Cardiac septum (tissue), 1 donor: ENCODE measurements at places on chromosomes 7 and 10. TPM values are rescaled to one million over a fixed set of nuclear protein-coding genes. Genes with fewer than 3 reads are reported as not detected.

The KIFBP gene
- total RNA-seq, result 54.9 TPM

The SEMA3D gene
- total RNA-seq, result 1.9 TPM

The OR2A1 gene
- 0.19 TPM for total RNA-seq

The ENTPD1 gene
- total RNA-seq, result 14.7 TPM

The OR6B1 gene
- not detected for total RNA-seq

The SLF2 gene
- 22.8 TPM for total RNA-seq

The GBX1 gene
- total RNA-seq, result 0.57 TPM

The ZNF467 gene
- 7.0 TPM for total RNA-seq

The PDE6C gene
- total RNA-seq, result not detected

The HPSE2 gene
- total RNA-seq, result 0.16 TPM

The TMEM140 gene
- total RNA-seq, result 15.2 TPM

The MMD2 gene
- total RNA-seq, result not detected

The SPDYE11 gene
- not detected for total RNA-seq

The PRSS1 gene
- not detected for total RNA-seq

The ZNF804B gene
- 0.05 TPM for total RNA-seq

The SPDYE1 gene
- total RNA-seq, result 0.13 TPM

The AKR1C2 gene
- total RNA-seq, result 8.5 TPM

The ALOX5 gene
- total RNA-seq, result 4.9 TPM

The LRRC4 gene
- total RNA-seq, result 3.7 TPM

The SGPL1 gene
- total RNA-seq, result 17.3 TPM

The AGAP5 gene
- total RNA-seq, result 5.2 TPM

The NANOS1 gene
- total RNA-seq, result 10.3 TPM

The FAM180A gene
- 25.1 TPM for total RNA-seq

The MRLN gene
- not detected for total RNA-seq

The TMEM270 gene
- total RNA-seq, result not detected

The CYP26A1 gene
- not detected for total RNA-seq

The OPN1SW gene
- total RNA-seq, result not detected

The GPR37 gene
- 0.13 TPM for total RNA-seq

The SRRM3 gene
- total RNA-seq, result 7.6 TPM

The PLXDC2 gene
- total RNA-seq, result 22.6 TPM

The CYP3A4 gene
- total RNA-seq, result not detected

The ANK3 gene
- total RNA-seq, result 173 TPM
